ENCODE measurements at places on chromosomes 13 and 19.
A peak's percentile ranks its signal among the peaks of the same experiment; 100 is the strongest.

DNA sequence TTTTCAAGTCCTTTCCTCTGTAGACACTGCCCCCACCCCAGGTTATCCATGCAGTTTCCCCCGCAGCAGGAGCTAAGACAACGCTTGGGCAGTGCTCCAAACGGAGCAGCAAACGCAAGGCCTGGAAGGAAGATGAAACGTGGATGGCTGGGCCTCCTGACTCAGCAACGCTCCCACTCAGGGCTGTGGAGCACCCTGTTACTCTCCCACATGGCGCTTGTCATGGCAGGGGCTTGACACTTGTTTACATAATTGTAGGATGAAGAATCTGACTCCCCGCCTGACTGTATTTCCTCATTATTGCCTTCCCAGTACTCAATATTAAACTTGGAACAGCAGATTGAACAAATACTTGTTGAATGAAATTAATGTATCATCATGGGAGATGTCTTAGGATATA is 799 bp upstream of the C1QTNF9B start:
- no peak for DNase-seq

- peak; percentile 46 for DNase-seq
Measured at GRCh38 chr13:98542568-98543377, 34.1 kb downstream of the STK24 start.

- DNase-seq = no peak
Measured at GRCh38 chr13:38785490-38785889, 98.6 kb downstream of the FREM2 start.

GRCh38 chr13:43113603-43114002 is 90.2 kb downstream of the DNAJC15 start:
- no peak for DNase-seq

DNA sequence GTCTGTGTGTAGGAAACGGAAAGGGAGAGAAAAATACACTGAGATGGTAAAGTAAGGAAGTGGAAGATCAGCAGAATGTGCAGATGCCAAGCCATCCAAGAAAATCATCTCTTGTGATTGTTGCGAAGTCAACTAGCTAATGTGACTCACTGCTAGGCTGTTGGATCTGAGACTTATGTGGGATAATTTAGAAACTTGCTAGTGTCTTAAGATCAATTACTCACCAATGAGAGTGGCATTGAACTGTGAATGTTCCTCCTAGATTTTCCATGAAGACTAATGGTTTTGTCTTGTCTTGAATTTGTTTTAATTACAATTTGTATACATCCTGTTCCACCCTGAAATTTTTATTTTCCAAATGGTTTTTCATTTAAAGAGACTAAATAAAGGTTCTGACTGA is 771.6 kb downstream of the EFNB2 start:
- DNase-seq = no peak

- peak; percentile 62 for DNase-seq
Measured at GRCh38 chr13:41668130-41668757, 210.9 kb downstream of the RGCC start.

- DNase-seq = peak; percentile 73
Measured at GRCh38 chr19:1068009-1069001, 1.3 kb downstream of the ARHGAP45 start.

- no peak for DNase-seq
Measured at GRCh38 chr13:67136157-67136556, 94.0 kb downstream of the PCDH9 start.

- DNase-seq = peak; percentile 63
Measured at GRCh38 chr13:30690282-30691188, 44.8 kb upstream of the ALOX5AP start.
